ENCODE measurements at places on chromosomes 16 and 17. TPM values are rescaled to one million over a fixed set of nuclear protein-coding genes. Genes with fewer than 3 reads are reported as not detected.

Gene NLRC3
- total RNA-seq: 21.8 TPM

DNA sequence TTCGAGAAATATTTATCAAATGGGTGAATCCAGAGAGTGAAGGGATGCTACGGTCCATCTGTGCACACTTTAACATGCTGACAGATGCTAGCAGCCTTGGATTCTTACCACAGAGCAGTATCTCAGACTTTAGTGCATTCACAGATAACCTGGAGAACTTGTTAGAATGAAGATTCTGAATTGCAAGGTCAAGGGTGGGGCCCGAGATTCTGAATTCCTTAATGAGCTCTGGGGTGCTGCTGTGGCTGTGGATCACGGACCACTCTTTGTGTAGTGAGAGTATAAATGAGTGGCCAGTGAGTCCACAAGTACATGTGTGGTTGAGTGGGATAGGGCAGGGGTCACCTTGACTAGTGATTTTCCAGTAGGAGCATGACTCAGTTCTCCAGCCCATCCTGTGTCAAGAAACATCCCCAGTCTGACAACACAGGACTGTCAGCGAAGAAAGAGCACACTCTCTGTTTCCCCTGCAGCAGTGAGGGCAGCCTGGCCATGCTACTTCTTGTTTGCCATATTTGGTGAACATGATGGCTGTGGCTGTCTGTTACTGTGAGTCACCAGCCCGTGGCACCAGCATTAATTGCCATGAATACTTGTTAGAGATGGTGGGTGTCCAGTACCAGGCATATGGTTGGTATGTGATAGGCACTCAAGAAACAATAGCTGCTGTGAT is 13.0 kb upstream of the SALL1 start:
- no peak for DNase-seq

DNA sequence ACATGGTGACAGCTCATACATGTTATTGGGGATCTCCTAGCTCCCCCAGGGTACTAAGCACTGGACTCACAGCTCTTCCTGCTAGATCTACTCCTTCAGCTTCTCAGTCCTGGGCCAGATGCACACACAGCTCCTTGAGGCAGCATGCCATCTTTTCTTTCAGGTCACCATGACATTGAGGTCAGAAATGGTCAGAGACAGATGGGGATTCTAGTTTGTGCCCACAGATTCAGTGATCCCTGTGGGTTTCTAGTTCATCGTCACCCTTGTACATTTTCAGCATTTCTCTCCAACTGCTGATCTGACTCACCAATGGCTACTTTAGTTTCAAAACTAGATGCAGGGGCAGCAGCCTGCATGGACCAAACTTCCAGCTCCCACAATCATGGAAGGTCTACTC is 560.7 kb upstream of the PSMD7 start:
- no peak for DNase-seq

- no peak for DNase-seq
Observed at GRCh38 chr17:62822080-62822904, 14.2 kb upstream of the MARCHF10 start.

GRCh38 chr17:19447085-19447583 is 36.1 kb downstream of the RNF112 start:
- DNase-seq: peak; percentile 50
